ENCODE measurements at places on chromosomes 7 and 10. TPM values are rescaled to one million over a fixed set of nuclear protein-coding genes. Genes with fewer than 3 reads are reported as not detected.

DNA sequence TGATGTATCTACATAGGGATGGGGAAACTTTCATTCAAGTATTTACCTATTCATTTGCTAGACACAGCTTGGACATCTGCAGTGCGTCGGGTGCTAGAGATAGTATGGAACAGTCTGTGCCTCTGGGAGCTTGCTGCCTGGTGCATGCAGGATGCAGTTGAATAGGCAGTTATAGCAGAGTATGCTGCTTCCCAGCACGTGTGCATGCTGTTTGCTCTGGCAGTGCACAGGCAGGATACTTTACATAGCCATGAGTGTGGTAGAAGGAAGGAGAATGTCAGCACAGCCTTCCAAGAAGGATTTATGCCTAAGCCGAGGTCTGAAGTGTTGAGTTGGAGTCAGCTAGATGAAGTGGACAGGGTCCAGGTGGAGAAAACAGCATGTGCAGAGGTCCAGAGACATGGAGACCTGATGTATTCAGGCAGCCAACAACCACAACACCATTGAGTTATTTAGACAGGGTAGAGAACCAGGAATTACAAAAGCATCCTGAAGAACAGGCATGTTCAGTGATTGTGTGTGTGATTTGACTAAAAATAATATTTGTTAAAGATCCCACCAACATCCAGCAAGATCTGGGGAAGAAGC, 8.1 kb downstream of the MAP3K8 start:
- no peak overlapping the region for H3K4me3 ChIP-seq
- H3K27ac ChIP-seq, result no peak overlapping the region
- no peaks in the 10 kb centered on the region for H3K36me3 ChIP-seq
- H3K4me1 ChIP-seq, result peaks cover 13% of the 10 kb centered on the region
- H3K27me3 ChIP-seq, result peaks cover 4% of the 10 kb centered on the region

GRCh38 chr7:81583090-81583489, 186.8 kb downstream of the HGF start:
- no peaks in the 10 kb centered on the region for H3K4me1 ChIP-seq
- no peak overlapping the region for H3K27ac ChIP-seq
- no peaks in the 10 kb centered on the region for H3K27me3 ChIP-seq
- H3K4me3 ChIP-seq, result no peak overlapping the region
- no peaks in the 10 kb centered on the region for H3K36me3 ChIP-seq

DNA sequence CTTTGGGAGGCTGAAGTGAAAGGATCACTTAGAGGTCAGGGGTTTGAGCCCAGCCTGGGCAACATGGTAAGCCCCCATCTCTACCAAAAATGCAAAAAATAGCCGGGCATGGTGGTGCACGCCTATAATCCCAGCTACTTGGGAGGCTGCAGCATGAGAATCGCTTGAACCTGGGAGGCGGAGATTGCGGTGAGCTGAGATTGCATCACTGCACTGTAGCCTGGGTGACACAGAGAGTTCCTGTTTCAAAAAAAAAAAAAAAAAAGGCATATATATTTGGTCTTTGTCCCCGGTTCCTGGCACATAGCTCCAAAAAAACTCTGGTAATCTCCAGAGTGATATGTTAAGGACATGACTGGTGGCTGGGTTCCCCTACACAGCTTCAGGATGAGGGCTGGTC, 147.3 kb downstream of the SEC23IP start:
- H3K4me3 ChIP-seq, result no peak overlapping the region
- H3K4me1 ChIP-seq, result no peaks in the 10 kb centered on the region
- peaks cover 2% of the 10 kb centered on the region for H3K27me3 ChIP-seq
- H3K27ac ChIP-seq, result no peak overlapping the region
- H3K36me3 ChIP-seq, result no peaks in the 10 kb centered on the region

DNA sequence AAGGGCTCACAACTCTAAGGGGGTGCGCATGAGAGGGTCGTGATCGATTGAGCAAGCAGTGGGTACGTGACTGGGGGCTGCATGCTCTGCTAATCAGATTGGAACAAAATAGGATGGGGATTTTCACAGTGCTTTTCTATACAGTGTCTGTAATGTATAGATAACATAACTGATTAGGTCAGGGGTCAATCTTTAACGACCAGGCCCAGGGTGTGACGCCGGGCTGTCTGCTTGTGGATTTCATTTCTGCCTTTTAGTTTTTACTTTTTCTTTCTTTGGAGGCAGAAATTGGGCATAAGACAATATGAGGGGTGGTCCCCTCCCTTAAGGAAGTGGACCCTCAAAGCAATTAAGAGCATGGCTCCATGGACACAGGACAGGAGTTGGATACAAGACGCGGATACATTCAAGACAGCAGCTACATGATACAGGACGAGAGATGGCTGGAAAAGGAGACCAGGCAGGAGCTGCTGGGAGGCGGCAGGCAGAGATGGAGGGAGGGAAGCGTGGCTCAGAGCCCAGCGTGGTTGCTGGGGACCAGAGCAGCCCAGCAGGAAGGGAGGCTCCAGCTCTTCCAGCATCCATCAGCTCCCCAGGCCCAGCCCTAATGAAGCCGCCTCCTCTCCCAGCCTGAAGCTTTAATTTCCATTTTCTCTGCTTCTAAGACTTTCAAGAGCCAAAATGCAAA, 31.6 kb downstream of the GSDME start:
- no peak for DNase-seq
- no peak overlapping the region for H3K4me3 ChIP-seq
- H3K27me3 ChIP-seq, result no peaks in the 10 kb centered on the region
- H3K4me1 ChIP-seq, result peaks cover 32% of the 10 kb centered on the region
- no peak overlapping the region for H3K27ac ChIP-seq

GRCh38 chr7:120843109-120843508, 14.8 kb downstream of the TSPAN12 start:
- no peaks in the 10 kb centered on the region for H3K4me1 ChIP-seq
- H3K27me3 ChIP-seq, result no peaks in the 10 kb centered on the region
- no peak overlapping the region for H3K27ac ChIP-seq
- H3K36me3 ChIP-seq, result no peaks in the 10 kb centered on the region

- no peaks in the 10 kb centered on the region for H3K4me1 ChIP-seq
- no peak for DNase-seq
- no peaks in the 10 kb centered on the region for H3K27me3 ChIP-seq
- H3K27ac ChIP-seq, result no peak overlapping the region
Observed at GRCh38 chr7:41785265-41785664, 82.4 kb upstream of the INHBA start.

- H3K27ac ChIP-seq, result no peak overlapping the region
- H3K4me3 ChIP-seq, result no peak overlapping the region
- DNase-seq, result no peak
- no peaks in the 10 kb centered on the region for H3K36me3 ChIP-seq
- H3K4me1 ChIP-seq, result peaks cover 5% of the 10 kb centered on the region
Observed at GRCh38 chr7:49580000-49580399, 193.4 kb upstream of the VWC2 start.

GRCh38 chr10:5818048-5818331, 4.8 kb upstream of the GDI2 start:
- H3K4me3 ChIP-seq, result no peak overlapping the region
- DNase-seq, result no peak
- no peaks in the 10 kb centered on the region for H3K36me3 ChIP-seq
- H3K27ac ChIP-seq, result no peak overlapping the region
- H3K27me3 ChIP-seq, result no peaks in the 10 kb centered on the region

DNA sequence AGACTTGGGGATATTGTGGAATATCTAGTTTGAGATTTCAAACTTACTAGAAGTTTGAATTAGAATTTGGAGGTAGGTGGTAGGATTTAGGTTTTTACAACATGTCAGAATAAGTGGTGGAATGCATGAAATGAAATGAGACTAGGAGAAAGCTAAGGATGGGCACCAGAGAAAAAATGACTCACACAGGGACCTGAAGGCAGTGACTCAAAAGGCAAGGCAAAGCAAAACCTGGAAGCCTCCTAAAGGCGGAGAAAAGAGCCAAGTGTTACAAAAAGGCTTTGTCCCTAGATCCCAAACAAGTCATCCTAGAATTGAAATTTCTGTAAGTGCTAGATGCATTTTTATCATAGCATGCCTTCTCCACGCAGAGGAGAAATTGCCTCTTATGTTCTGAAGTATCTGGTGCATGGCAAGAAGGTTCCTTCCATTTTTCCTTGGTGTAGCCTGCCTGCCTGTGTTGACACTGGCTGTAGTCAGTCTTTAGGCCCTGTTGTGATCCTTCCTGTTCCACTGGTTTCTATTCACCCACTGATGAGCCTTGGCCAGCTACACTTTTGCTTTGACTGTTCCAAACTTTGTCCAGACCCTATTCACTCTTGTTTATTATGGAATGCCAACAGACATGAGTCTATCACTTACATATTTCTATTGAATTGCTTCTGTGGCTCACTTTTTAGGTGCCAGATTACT, 109.3 kb downstream of the ETV1 start:
- H3K36me3 ChIP-seq, result no peaks in the 10 kb centered on the region
- H3K4me1 ChIP-seq, result no peaks in the 10 kb centered on the region
- no peak overlapping the region for H3K4me3 ChIP-seq
- H3K27me3 ChIP-seq, result no peaks in the 10 kb centered on the region
- no peak for DNase-seq
- H3K27ac ChIP-seq, result no peak overlapping the region

GRCh38 chr10:113487154-113487553, 65.7 kb upstream of the HABP2 start:
- DNase-seq, result no peak
- no peaks in the 10 kb centered on the region for H3K4me1 ChIP-seq
- no peak overlapping the region for H3K4me3 ChIP-seq
- no peaks in the 10 kb centered on the region for H3K36me3 ChIP-seq
- no peaks in the 10 kb centered on the region for H3K27me3 ChIP-seq

- no peak overlapping the region for H3K4me3 ChIP-seq
- no peaks in the 10 kb centered on the region for H3K4me1 ChIP-seq
- no peaks in the 10 kb centered on the region for H3K27me3 ChIP-seq
- H3K36me3 ChIP-seq, result no peaks in the 10 kb centered on the region
Observed at GRCh38 chr10:117339578-117339977, 35.7 kb downstream of the PDZD8 start.

- DNase-seq, result no peak
- H3K36me3 ChIP-seq, result peaks cover 3% of the 10 kb centered on the region
- no peak overlapping the region for H3K27ac ChIP-seq
- no peak overlapping the region for H3K4me3 ChIP-seq
Observed at GRCh38 chr7:66869660-66870450, 51.2 kb upstream of the TMEM248 start.

- no peaks in the 10 kb centered on the region for H3K36me3 ChIP-seq
- no peaks in the 10 kb centered on the region for H3K4me1 ChIP-seq
- no peak overlapping the region for H3K27ac ChIP-seq
- H3K27me3 ChIP-seq, result no peaks in the 10 kb centered on the region
- H3K4me3 ChIP-seq, result no peak overlapping the region
Observed at GRCh38 chr10:107072028-107072427, 92.5 kb downstream of the SORCS1 start.

DNA sequence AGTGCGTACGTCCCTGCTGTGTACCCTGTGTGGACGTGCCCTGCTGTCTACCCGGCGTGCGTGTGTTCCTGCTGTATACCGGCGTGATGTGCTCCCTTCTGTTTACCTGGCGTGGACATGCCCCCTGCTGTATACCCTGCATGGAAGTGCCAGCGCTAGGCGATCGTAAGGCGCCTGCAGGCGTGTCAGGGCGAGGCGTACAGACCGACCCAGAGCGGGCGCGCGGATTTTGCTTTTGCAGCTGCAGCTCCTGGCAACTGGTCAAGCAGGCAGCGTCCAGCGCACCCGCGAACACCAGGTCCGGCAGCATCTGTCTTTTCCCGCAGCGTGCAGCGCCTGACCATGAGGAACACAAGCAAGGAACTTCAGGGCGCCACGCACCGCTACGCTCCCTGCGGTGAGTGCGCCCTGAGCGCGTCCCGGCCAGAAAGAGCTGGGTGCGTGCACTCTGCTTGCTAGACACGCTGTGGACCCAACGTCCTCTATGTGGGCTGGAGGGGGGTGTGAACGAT, 680 bp downstream of the C7orf57 start:
- peaks cover 14% of the 10 kb centered on the region for H3K4me1 ChIP-seq
- H3K4me3 ChIP-seq, result peak overlapping the region; percentile 32
- peaks cover 34% of the 10 kb centered on the region for H3K27me3 ChIP-seq
- DNase-seq, result no peak

DNA sequence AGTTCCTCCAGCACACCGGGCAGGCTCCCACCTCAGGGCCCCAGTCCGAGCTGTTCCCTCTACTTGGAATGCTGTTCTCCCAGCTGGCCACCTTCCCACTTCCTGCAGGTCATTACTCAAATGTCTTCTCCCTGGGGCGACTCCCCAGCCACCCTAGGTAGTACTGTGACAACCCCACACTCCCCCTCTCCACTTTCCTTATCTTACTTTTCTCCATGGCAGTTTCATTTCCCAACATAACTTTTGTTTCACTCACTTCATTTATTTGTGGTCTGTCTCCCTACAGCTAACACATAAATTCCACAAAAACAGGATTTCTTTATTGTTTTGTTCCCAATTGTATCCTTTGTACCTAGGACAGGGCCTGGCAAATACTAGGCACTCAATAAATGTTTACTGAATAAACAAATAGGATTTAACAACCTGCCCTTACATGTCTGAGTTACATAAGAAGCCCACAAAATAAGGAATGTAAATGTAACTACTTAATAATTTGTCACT, 76.5 kb downstream of the JAZF1 start:
- no peak overlapping the region for H3K27ac ChIP-seq
- H3K27me3 ChIP-seq, result no peaks in the 10 kb centered on the region
- H3K4me3 ChIP-seq, result no peak overlapping the region
- H3K4me1 ChIP-seq, result peaks cover 4% of the 10 kb centered on the region
- DNase-seq, result no peak
- H3K36me3 ChIP-seq, result no peaks in the 10 kb centered on the region

GRCh38 chr7:98763441-98763840, 106.4 kb downstream of the TMEM130 start:
- H3K4me3 ChIP-seq, result no peak overlapping the region
- no peaks in the 10 kb centered on the region for H3K36me3 ChIP-seq
- H3K27ac ChIP-seq, result no peak overlapping the region
- H3K27me3 ChIP-seq, result no peaks in the 10 kb centered on the region

DNA sequence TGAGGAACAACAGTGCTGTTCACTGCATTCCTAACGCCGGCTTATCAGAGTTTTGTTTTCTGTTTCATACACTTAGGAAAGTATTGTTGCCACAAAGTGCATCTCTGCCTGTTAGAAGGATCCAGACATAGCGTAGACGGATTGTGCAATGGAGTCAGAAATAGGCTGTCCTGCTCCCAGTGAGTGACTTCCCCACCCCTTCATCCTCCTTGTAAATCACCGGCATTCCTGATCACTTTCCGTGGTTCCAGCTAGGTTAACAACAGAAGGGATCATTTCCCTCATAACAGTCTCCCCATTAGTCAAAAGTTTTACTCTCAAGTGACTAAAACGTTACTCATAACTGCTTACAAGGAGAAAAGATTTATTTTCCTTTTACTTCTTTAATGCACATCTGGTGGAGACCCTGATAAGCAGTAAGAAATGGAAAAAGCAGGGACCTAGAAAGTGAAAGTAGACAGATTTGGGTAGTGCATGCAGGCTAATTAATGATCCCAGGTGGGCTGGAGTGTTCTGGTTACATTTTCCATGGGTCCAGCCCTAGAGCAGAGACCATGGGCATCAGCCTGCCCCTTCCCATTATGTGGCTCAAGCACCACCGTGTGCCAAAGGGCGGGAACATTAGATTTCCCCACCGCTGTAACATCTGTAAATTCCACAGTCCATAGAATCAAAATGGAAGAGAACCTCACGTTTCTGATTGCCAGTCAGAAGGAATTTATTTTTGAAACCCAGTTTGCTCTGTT, 395.1 kb upstream of the GALNT17 start:
- DNase-seq, result no peak
- H3K27ac ChIP-seq, result peak overlapping the region; percentile 55
- peaks cover 6% of the 10 kb centered on the region for H3K4me1 ChIP-seq
- H3K36me3 ChIP-seq, result no peaks in the 10 kb centered on the region
- no peak overlapping the region for H3K4me3 ChIP-seq
- no peaks in the 10 kb centered on the region for H3K27me3 ChIP-seq

EPC1 gene
- total RNA-seq, result 38.7 TPM

MINDY4 gene
- 1.5 TPM for total RNA-seq

BTBD16 gene
- total RNA-seq, result 0.14 TPM

PAX4 gene
- not detected for total RNA-seq

LIPN gene
- total RNA-seq, result 0.09 TPM

PLPP4 gene
- 0.14 TPM for total RNA-seq

SGCE gene
- total RNA-seq, result 27.9 TPM

KLF14 gene
- total RNA-seq, result 0.05 TPM

CFAP43 gene
- 0.52 TPM for total RNA-seq

MARCHF5 gene
- total RNA-seq, result 10.1 TPM

Data from thymus (tissue), 14 donors.